ENCODE measurements at places on chromosomes 6 and 20. TPM values are rescaled to one million over a fixed set of nuclear protein-coding genes. Genes with fewer than 3 reads are reported as not detected.

DNA sequence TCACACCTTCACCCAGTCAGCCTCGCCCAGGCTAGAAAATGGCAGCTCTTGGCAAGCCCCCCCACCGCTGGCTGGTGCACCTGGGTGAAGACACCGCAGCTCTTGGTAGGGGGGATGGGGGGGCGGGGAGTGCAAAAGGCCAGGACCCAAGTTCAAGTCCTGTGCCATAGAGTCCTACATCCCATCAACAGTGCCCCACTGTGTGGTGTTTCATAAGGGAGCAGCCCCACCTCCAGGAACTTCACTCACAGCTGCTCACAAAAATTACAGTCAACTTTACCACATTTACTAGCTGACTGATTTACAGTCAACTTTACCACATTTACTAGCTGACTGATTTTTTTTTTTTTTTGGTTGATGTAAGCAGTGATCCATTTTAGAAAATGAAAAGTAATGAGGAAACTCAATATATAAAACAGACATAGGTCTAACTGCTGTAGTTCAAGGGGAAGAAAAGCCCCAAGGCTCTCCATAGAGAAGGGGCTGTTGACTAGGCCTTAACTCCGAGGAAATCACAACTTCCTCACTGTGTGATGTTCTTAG lies 208.9 kb upstream of the SNX9 start:
- no peak for DNase-seq

DNA sequence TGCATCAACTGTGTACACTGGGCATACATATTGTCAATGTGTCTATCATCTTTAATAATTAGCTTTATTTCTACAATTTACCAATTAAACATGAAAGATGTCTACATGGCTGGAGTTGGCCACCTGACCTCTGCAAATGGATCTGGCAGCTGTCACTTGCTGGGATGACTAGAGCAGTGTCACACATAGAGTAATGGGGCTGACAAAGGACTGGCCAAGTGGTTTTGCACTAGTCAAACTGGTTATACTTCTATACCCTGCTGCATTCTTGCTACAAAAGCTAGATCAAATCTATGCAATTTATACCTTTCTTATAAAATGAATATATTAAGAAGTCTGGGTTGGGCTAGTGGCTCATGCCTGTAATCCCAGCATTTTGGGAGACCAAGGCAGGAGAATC lies 99.3 kb downstream of the SESN1 start:
- no peak for DNase-seq

DNA sequence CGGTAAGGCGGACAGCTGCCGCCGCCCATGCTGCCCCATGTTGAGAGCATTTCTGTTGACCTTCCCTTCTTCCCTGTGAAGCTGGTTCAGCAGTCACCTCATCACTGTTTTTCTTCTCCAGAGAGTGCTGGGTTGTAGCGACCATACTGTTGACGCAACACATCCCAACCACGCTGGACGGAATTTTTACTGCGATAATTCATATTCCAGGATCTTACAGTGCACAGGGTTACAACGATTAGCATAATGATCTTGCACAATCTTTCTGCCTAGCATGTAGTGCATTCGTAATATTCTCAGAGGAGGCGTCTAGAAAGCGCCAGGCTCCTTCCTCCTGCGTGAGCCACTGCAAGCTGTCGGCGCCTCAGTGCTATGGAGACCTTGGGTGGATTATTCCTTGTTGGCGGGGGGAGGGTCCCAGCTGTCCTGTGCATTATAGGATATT lies 137.0 kb downstream of the MTHFD1L start:
- DNase-seq: no peak

GRCh38 chr6:158287047-158287446 lies 25.2 kb upstream of the TULP4 start:
- DNase-seq: no peak

GRCh38 chr6:99132026-99132635 lies 184.4 kb upstream of the FBXL4 start:
- no peak for DNase-seq

- DNase-seq: no peak
These were observed 135.5 kb upstream of the LRFN2 start for GRCh38 chr6:40722553-40723258.

DNA sequence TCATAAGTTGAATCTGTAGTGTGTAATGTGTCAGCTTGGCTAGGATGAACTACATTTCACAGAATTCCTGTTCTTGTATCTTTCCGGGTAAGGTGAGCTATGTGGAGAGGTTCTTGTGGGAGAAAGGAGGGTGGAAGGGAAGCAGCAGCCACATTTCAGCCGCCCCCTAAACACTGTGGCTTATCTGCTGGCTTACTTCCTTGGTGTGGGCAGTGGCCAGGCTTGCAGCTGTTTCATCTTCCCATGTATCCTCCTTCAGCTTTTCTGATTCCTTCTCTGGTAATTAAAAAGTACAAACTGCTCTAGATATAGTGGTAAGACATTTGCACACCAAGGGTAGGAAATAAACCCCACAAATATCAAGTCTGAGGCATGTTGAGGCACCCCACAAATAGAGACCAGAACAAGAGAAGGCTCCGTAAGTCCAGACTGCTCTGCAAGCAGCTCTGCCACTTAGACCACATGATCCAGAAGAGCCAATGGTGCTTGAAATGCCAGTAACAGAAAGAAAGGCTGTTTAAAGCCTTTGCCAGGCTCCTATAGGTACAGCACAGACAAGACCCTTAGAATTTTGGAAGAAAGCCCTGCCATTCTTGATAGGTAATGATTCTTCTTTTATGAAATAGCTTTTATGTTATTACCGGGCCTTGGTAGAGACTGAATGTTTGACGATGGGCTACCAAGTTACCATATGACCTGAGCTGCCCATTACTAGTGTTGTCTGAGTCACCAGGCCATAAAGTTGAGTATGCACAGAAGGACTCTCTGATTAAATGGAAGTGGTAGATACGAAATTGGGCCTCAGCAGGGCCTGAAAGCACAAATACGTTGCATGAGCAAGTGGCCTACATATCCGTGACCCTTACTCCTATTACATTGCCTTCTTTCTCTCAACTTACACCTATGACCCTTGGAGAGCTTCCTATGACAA lies 215.0 kb upstream of the SGK1 start:
- DNase-seq: no peak

DNA sequence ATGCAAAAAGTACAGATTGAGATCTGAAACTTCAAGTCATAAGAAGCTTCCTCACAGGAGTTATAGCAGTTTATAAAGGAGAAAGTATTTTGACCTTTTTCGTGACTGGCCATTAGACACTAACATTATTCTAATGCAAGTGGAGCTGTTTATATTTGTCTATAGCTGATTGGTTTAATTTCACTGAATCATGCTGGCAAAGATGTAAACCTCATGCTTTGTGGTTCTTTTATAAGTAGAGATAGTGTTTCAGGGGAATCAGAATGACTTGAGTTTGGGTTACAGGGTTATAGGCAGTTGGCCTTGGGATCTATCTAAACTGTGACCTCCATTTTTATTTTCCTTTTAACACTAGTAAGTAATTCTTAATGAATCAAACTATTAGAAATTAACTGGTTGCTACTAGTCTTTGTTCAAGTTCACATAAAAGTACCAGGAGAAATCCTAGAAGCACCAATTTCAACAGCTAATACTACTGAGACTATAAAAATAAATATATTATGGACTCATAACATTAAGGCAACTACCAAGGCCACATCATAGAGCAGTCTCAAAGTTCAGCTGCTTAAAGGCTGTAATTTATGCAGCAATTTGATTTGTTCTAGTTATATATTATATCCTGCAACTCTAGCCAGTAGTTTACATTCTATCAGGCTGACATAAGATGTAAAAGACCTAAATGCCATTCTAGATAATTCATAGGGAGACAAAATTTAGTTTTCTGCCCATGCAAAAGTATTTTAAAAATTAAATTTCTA lies 94.0 kb downstream of the RNGTT start:
- DNase-seq: peak; percentile 40

DNA sequence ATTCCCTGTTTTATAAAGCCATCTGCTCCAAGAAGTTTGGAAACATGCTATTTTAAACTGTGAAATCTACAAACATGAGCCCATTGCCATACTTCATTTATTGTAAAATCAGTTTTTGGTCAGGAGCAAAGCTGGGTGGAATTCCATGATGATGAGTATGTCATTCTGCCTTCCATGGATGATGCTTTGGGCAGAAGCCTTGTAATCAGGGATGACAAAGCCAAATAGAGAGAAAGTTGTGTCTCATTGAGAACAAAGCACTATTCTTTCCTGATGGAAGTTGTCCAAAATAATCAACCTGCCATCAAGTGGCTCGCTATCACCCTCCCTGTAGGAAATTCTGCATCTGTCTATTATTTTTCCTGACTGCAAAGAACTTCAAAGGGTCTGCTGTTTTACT lies 313.0 kb upstream of the DEFB112 start:
- peak; percentile 35 for DNase-seq

GRCh38 chr6:70375166-70375565 lies 38.1 kb upstream of the FAM135A start:
- no peak for DNase-seq

DNA sequence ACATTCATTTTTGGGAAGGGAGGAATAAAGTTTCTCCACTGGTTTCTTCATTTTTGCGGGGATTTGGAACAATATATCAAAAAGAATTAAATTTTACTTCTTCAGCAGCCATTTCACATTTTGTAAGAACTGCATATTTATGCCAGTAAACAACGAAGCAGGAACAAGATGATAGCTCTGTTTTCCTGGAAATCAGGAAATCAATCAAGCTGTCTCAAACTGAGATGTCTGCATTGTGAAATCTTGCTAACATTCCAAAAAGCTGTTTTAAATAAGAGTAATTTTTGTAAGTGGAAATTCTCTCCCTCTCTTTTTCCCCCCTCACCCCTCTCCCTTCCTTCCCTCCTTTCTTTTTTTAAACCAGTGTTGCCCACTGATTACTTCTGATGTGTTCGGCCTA lies 20.0 kb downstream of the MAPK13 start:
- DNase-seq: no peak

GRCh38 chr6:90375681-90376439 lies 79.2 kb upstream of the BACH2 start:
- no peak for DNase-seq

- DNase-seq: no peak
These were observed 18.7 kb downstream of the UQCC2 start for GRCh38 chr6:33692760-33693158.

GRCh38 chr20:57664924-57665588 lies 44.8 kb downstream of the PMEPA1 start:
- no peak for DNase-seq

GRCh38 chr6:79797912-79798311 lies 149.4 kb downstream of the ELOVL4 start:
- no peak for DNase-seq

GRCh38 chr6:119586250-119586882 lies 236.8 kb upstream of the MAN1A1 start:
- no peak for DNase-seq

- DNase-seq: no peak
These were observed 63.7 kb upstream of the PTPN1 start for GRCh38 chr20:50446351-50447101.

Gene PROCR
- 45.2 TPM for total RNA-seq

Gene DUSP15
- total RNA-seq: 6.2 TPM

Gene MUCL3
- total RNA-seq: not detected

Gene PPP1R16B
- total RNA-seq: 0.69 TPM
